ENCODE measurements at places on chromosomes 6 and 20.

DNA sequence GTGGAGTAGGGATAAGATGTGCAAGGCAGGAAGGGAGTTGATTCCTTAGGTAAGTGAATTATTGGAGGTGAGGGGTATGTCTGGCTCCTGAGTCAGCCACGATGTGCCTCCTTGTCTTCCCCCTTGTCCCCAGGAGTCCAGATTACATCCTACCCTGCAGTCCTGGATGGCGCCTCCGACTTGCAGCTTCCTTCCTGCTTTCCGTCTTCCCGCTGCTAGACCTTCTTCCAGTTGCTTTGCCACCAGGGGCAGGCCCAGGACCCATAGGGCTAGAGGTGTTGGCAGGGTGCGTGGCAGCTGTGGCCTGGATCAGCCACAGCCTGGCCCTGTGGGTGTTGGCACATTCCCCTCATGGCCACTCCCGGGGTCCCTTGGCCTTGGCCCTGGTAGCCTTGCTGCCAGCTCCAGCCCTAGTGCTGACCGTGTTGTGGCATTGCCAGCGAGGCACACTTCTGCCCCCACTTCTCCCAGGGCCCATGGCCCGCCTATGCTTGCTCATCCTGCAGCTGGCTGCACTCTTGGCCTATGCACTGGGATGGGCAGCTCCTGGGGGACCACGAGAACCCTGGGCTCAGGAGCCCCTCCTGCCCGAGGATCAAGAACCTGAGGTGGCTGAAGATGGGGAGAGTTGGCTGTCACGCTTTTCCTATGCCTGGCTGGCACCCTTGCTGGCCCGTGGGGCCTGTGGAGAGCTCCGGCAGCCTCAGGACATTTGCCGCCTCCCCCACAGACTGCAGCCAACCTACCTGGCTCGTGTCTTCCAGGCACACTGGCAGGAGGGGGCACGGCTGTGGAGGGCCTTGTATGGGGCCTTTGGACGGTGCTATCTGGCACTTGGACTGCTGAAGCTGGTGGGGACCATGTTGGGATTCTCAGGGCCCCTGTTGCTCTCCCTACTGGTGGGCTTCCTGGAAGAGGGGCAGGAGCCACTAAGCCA is 4.9 kb downstream of the ABCC10 start:
- DNase-seq: no peak

DNA sequence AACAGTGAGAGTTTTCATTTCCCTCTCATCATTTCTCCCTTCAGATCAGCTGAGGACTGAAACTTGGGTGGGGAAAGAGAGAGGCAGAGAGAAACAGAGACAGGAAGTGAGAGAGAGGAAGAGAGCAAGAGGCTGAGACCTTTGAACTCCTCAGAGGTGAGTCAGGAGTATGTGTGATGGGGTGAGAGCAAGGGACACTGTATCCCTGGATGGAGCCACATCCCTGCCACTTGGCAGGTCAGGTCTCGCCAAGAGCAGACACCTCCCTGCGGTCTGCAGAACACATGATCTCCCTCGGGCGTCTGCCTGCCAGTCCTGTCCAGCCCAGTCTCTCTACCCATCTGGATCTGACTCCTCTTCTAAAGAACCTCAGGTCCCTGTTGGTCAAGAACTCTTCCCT is 62.7 kb upstream of the SYNDIG1 start:
- DNase-seq: no peak

- no peak for DNase-seq
These were observed 26.2 kb upstream of the ENPP4 start for GRCh38 chr6:46103441-46104115.

GRCh38 chr6:122114717-122115116 is 284.7 kb upstream of the HSF2 start:
- no peak for DNase-seq

DNA sequence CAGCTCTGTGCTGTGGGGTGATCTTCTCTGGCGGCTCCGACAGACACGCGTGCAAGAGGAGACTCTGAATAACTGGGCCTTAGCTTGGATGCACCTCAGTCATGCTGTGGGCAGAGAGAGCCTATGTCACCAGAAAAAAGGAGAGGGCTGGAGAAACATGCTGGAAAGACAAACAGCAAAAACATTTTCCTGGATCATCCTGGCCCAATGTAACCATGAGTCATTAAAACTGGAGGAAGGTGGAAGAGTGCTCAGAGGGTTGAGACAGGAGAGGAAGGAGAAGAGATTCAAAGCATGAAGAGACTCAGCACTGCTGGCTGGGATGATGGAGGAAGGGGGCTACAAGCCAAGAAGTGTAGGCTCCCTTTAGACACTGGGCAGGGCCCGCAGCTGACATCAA is 292.0 kb downstream of the CDH26 start:
- no peak for DNase-seq

DNA sequence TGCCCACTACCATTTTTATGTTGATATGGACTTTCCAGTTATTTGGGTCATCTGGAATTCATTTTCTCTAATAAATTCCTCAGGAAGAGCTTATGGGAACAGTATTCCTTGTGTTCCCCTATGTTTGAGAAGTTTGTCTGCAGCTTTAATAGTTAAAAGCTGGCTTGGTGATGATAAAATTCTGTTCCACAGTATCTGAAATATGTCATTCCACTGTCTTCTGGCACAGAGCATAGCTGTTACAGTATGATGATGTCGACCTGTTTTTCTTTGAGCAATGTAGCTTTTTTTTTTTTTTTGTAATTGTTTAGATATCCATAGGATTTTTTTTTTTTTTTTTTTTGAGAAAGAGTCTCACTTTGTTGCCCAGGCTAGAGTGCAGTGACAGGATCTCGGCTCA is 43.2 kb downstream of the NCOA3 start:
- DNase-seq: no peak

- DNase-seq: no peak
These were observed 17.9 kb downstream of the VSTM2L start for GRCh38 chr20:37920679-37921322.

- no peak for DNase-seq
These were observed 1405.1 kb downstream of the GRIK2 start for GRCh38 chr6:102798636-102799035.

DNA sequence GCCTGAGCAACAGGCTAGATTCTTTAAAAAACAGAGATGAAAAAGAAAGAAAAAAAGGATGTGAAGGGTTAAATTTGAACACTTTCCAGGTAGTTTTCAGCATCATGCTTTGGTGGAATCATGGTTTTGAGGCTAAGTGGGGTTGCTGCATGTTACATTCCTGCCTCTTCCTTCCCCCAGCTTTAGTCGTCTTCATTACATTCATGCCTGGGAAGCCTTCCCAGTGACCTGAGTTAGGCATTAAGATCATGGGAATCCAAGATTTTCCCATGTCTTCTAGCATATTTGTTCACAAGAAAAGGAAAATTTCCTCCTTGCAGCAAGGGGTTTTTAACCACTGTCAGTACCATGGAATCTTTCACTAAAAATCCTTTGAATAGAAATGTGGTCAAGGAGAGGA is 12.0 kb downstream of the TPX2 start:
- DNase-seq: no peak

DNA sequence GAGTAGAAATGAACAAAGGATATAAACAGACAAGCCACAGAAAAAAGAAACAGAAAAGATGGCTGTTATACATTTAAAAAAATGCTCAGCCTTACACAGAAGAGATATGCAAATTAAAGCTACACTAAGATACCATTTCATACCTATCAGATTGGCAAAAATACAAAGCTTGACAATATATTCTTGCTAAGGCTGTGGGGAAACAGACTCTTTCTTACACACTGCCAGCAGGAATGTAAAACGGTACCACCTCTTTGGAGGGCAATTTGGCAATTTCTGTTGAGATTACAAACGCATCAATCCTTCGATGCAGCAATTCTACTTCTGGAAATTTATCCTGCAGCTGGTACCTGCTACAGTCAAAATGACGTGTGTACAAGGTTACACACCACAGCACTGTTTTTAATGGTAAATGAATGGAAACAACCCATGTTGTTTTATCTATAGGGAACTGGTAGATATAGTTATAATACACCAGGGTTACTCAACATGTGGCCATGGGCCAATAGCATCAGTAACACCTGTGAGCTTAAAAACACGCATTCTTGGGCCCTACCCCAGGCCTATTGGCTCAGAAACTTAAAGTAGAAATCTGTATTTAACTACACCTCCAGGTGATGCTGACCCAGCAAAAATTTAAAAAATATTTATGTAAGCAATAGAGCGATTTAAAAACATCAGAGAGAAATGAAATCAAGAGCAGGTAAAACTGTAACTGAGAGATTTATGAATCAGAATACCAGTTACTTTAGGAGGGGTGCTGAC is 53.3 kb downstream of the TRAM2 start:
- DNase-seq: no peak

DNA sequence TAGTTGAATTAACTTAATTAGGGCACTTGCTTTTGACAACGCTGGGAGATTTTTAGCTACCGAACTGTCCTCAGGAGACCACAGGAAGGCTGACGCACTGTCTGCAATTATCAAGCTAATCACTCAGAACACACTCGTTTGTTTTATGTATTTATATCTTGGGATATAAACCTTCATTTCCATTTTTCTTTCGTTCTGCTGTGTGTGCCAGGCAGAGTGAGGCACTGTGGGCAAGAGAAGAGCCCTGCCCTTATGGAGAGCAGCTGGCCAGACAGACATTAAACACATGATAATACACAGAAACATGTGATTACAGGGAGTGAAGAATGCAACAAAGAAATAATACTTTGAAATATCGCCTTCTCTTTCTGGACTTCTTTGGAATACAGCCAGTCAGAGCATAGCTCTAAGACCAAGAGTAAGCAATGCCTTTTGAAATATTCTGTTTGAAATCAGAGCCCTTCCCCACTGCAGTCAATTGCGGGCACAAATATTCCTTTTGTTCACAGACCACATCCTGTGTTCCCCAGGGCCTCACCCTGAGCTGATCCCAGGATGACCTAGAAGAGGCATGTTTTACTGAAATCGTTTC is 96.8 kb downstream of the ANKRD60 start:
- no peak for DNase-seq

GRCh38 chr20:33656783-33657703 is 5.1 kb upstream of the C20orf144 start:
- DNase-seq: no peak

DNA sequence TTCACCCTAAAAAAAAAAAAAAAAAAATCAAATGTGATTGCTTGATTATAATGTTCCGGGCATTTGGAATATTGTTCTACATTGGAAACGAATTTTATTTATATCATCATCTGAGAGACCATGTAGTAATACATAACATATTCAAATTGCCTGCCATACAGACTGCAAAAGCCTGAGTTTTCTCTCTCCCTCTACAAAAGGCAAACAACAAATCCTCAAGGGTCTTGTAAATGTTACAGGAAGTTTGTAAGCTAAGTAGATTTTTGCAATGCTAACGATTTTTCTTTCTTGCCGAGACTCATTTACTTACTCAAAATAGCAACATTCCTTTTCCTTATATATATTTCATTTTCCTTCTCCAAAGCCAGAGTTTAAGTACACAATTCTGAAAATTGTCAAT is 49.0 kb upstream of the HTR1E start:
- DNase-seq: no peak

GRCh38 chr6:593907-594212 is 63.0 kb downstream of the HUS1B start:
- no peak for DNase-seq

- no peak for DNase-seq
These were observed 418.5 kb upstream of the BTBD3 start for GRCh38 chr20:11499101-11499634.

DNA sequence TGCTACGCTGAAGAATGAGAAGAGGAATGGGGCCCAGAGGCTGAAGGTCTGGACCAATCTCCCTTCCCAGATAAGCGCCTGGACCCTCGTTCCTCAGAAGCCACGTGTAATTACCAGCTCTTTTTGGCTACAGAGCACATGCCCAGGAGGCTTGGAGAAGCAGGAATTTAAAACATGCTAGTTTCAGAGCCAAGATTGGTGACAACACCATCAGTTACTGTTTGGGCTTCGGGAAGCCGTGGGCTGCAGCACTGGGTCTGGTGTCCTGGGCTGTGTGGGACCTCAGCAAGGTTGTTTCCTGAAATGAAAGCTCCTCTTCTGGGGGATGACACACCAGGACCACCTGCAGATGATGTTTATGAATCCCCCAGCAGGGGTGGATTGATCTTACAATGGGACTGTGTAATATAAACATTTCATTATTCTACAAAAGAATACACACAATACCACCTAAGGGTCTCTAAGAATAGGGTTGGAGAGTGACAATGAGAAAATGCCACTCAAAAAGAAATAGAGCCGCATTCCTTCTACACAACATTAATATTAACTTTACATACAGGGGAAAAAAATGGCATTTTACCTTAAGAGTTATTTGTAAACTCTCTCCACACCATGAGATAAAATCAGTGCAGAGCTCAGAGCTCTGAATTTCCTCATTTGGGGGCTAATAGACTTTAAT is 207.8 kb upstream of the FOXQ1 start:
- no peak for DNase-seq

DNA sequence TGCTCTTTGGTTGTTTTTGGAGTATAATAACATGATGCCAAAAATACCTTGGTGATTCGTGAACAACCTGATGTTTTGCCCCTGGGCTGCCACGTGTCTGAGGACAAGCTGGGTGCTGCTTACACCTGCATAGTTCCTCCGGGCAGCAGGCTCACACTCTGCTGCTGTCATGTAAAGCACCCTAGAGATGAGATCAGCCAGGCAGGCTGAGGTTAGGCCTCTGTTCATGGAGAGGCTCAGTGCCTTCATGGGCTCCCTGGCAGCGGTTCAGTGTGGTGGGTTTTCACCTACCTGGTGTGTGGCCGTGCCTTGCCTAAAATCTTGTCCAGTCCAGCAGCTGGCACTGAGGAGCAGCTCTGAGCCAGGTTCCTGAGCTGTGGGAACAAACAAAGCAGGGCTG is 60.1 kb upstream of the TAGAP start:
- DNase-seq: no peak

GRCh38 chr6:1626481-1626880 is 16.8 kb downstream of the FOXC1 start:
- DNase-seq: no peak

- DNase-seq: no peak
These were observed 112.0 kb upstream of the BEND6 start for GRCh38 chr6:56842686-56843475.

- DNase-seq: no peak
These were observed 2.2 kb upstream of the STXBP5 start for GRCh38 chr6:147201885-147202515.

DNA sequence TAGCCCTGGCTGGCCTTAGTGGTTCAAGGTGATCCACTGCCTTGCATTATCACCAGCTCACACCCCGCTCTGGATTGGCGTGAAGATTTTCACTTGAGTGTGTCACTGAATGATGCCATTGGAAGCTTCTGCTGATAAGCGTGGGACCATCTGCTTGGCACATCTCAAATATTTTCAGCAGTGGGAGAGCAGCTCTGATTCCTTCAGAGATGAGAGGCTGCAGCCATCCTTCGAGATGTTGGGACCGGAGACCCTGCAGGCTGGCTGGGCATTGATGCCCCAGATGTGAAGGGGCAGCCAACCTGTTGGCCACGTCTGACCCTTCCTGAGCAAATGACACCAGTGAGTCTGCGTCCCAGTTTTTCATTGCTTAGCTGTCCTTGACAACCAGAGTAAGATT is at the start of gene MAS1:
Gene MAS1, plus strand, starts transcription at position 197 of the 400 bp plus-strand sequence. CDS start 15,968 bp downstream, outside the sequence.
- no peak for DNase-seq

DNA sequence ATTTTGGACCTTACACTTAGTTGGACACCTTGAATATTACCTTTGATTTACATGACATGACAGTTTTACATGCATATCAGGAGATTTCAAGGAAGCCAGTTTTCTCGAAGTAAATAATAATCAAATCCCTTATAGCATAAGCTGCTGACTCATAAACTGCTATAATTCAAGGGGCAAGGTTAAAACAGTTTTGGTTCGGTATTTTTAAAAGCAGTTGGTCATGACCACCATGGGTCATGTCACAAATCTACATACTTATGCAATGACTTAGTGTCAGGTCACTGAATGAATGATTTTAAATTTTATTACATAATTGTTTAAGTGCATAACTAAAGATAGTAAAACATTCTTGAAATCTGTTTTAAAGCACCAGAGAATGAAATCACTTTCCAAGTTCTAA is 158.0 kb downstream of the DST start:
- no peak for DNase-seq

All from stimulated activated CD4-positive, alpha-beta T cell treated with anti-CD3 and anti-CD28 coated beads, Interleukin-1b, Interleukin-23, amount 100 ng/mL, for 1 hour (primary cell).